ENCODE measurements at places on chromosomes 7 and 10.
A peak's percentile ranks its signal among the peaks of the same experiment; 100 is the strongest.

- DNase-seq = no peak
Observed at GRCh38 chr7:41882745-41883420, 180.0 kb upstream of the INHBA start.

DNA sequence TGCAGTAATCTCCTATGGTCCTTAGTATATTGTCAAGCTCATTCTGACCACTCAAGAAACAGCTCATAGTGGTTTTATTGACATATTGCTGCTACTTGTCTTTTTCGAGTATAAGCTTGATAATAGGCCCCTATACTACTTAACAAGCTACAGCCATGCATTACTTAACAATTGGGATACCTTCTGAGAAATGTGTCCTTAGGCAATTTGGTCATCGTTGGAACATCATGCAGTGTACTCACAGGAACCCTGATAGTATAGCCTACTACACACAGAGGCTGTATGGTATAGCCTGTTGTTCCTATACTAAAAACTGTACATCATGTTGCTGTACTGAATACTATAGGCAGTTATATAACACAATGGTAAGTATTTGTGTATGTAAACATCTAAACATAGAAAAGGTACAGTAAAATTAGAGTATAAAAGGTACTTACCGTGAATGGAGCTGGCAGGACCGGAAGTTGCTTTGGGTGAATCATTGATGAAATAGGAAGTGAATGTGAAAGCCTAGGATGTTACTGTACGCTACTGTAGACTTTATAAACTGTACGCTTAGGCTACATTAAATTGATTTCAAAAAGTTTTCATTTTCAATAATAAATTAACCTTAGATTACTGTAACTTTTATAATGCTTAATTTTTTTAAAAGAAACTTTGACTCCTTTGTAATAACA is 160.9 kb downstream of the LRRC4 start:
- DNase-seq = no peak

DNA sequence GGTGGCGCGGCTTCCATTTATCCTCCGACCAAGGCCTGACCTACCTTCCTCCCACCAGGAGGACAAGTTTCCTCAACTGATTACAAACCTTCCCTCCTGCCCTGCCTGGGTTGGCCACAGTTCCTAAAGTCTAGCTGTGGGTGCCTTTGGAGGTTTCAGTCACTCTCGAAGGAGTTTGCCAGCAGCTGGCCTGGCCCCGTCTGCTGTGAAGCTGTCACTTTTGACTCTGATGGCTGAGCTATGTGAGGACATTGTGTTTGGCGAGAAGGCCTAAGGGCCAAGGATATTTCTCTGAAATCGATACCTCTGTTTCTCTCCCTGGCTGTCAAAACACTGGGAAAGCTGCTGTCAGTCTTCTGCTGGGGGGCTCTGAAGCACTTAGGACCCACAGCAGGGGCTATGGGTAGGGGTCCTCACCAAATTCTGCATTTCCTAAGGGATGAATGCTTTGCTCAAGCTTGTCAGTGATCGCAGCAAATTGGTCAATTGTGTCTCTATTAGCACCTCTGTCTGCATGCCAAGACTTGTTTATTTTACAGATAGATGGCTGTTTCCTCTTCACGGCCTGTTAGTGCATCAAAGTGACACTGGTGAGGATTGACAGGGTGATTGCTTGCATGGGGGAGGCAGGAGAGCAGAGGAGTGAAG is 31.9 kb upstream of the SAMD8 start:
- DNase-seq = peak; percentile 62

GRCh38 chr7:39623732-39624441 is 515 bp downstream of the RALA start:
- DNase-seq = peak; percentile 45

GRCh38 chr7:146002431-146003078 is 114.0 kb upstream of the CNTNAP2 start:
- no peak for DNase-seq

Measured in NCI-H146 (cell line).